Muscle of leg (tissue), 16 donors: ENCODE measurements at places on chromosomes 1 and 21. TPM values are rescaled to one million over a fixed set of nuclear protein-coding genes. Genes with fewer than 3 reads are reported as not detected.

DNA sequence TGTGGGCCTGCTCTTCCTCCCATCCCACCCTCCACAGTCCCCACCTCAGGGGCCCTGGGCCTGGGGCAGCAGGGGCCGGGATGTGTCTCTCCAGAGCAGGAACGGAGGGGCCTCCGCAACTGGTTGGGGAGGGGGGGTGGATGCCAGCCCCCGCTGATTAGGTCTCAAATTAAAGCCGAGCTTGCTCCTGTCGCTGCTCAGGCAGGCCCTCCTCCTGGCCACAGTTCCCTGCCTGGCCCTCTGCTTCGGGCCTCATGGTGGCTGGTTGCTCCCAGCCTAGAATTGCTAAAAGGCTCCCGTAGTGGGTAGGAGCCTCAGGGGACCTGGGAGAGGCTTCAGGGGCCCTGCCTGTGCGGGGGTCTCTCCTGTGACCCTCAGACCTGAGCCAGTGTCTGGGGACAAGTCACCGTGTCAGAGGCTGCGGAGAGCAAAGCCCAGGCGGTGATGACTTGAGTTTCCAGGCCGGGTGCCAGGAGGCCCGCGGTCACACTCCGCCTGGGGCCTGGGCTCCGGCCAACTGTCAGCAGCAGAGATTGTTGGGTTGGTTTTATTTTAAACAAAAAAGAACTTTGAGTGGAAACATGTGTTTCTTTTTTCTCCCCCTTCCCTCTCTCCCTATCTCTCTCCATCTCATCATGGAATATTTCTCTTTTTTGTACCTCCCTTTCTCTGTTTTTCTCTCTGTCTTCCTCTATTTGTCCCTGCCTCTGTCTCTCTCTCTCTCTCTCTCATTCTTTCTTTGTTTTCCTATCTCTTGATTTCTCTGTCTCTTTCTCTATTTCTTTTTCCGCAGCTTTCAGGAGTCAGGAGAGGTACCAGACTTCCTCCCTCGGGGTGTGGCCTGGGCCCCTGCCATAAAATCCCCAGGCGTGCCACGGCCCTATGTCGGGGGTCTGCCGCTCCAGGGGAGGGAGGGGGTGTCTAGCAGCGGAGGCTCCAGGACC lies 20.0 kb upstream of the EPHA2 start:
- no peak overlapping the region for H3K4me3 ChIP-seq
- no peaks in the 10 kb centered on the region for H3K36me3 ChIP-seq
- peaks cover 55% of the 10 kb centered on the region for H3K4me1 ChIP-seq
- H3K27me3 ChIP-seq, result no peaks in the 10 kb centered on the region
- peak; percentile 97 for DNase-seq
- peak overlapping the region; percentile 98 for H3K27ac ChIP-seq

DNA sequence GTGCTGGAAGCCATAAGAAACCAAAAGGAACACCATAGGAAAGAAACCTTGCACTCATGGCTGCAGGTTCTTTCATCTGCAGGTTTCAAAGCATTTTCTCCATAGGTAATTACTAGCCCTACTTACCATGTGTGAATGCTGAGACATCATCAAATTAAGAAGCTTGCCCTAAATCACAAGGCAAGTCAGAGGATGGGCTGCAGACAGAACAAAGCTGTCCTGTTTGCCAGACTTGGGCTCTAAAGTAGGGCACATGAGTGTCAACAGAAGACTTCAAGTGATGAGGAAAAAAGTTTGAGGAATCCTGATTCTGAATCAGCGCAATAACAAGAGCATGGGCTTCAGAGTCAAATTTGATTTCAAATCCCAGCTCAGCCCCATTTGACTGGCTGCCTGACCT lies 5.8 kb upstream of the EPS15 start:
- H3K4me1 ChIP-seq, result no peaks in the 10 kb centered on the region
- no peak overlapping the region for H3K27ac ChIP-seq
- no peaks in the 10 kb centered on the region for H3K27me3 ChIP-seq
- H3K4me3 ChIP-seq, result no peak overlapping the region

GRCh38 chr1:226349801-226350518 lies 41.0 kb upstream of the LIN9 start:
- no peaks in the 10 kb centered on the region for H3K27me3 ChIP-seq
- no peak overlapping the region for H3K4me3 ChIP-seq
- peaks cover 32% of the 10 kb centered on the region for H3K4me1 ChIP-seq

GRCh38 chr1:92218559-92218958 lies 844 bp downstream of the C1orf146 start:
- DNase-seq, result no peak
- H3K4me1 ChIP-seq, result no peaks in the 10 kb centered on the region
- H3K27me3 ChIP-seq, result no peaks in the 10 kb centered on the region
- H3K36me3 ChIP-seq, result no peaks in the 10 kb centered on the region
- no peak overlapping the region for H3K27ac ChIP-seq
- H3K4me3 ChIP-seq, result no peak overlapping the region

GRCh38 chr1:153832293-153832692 lies 57.1 kb downstream of the SLC27A3 start:
- H3K27ac ChIP-seq, result no peak overlapping the region
- no peak for DNase-seq
- H3K4me3 ChIP-seq, result no peak overlapping the region
- no peaks in the 10 kb centered on the region for H3K27me3 ChIP-seq

DNA sequence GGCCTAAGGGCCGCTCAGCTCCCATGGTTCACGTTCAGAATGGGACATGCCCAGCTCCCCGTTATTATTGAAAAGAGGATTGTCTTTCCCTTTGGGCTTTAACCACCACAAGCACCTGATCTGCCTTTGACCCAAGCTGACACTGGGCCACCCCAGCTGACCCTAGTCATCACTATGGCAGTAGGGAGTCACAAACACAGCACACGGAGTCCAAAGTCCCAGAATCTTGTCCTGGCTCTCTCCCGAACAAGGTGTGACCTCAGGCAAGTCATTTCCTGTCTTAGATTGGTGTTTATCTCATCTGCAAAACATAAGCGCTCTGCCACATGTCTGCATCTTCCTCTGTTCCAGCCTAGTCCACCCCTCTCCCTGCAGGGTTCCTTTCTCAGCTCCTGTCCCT lies 31.5 kb downstream of the IGFN1 start:
- H3K27me3 ChIP-seq, result peaks cover 2% of the 10 kb centered on the region
- H3K27ac ChIP-seq, result no peak overlapping the region
- no peak overlapping the region for H3K4me3 ChIP-seq
- DNase-seq, result no peak

GRCh38 chr1:162541619-162542141 lies 19.8 kb upstream of the UAP1 start:
- H3K27ac ChIP-seq, result peak overlapping the region; percentile 52
- H3K36me3 ChIP-seq, result no peaks in the 10 kb centered on the region
- peaks cover 3% of the 10 kb centered on the region for H3K4me1 ChIP-seq
- H3K4me3 ChIP-seq, result no peak overlapping the region
- peak; percentile 95 for DNase-seq

DNA sequence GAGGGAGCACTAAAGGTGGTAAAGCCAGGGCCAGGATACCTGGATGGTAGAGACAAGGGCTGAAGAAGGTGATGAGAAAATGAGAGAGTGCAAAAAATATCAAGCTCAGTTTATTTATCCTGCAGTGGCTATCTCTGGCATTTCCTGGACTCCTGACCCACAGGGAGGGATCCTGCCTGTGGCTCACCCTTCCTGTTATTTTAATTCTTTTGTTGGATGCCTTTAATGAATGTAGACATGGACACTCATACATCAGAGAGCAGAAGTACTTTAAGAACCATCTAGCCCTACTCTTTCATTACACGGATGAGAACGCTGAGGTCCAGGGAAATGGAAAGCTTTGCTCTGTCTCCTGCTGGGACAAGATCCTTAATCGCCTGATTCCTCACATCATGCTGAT lies 20.6 kb downstream of the JUN start:
- no peak overlapping the region for H3K4me3 ChIP-seq
- no peak for DNase-seq
- H3K27ac ChIP-seq, result no peak overlapping the region
- no peaks in the 10 kb centered on the region for H3K36me3 ChIP-seq
- H3K4me1 ChIP-seq, result no peaks in the 10 kb centered on the region

DNA sequence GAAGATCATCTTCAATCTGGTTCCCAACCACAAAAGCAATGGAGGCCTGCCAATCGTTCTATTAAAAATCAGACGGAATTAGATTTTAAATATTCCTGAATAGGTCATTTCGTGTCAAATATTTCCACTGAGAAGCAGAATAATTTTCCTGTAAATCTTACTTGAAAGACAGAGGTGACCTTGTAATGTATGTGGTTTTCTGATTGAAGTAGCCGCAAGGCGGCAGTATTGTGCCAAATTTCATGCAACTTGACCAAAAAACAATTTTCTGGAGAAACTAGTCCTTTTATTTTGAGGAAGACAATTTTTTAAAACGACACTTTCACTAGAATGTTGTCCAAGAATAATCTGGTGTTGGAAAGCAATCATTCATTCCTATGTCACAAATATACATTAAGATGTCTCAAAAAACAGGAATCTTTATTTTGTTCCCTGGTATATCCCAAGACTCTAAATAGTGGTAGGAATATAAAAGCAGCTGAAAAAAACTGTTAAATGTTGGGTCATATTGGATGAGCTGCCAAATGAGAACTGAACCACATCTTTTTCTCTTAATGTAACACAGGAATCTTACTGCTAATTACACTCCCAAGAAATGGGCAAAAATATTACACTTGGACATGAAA lies 33.6 kb downstream of the SPAG17 start:
- peak; percentile 89 for DNase-seq
- peaks cover 2% of the 10 kb centered on the region for H3K4me1 ChIP-seq
- no peak overlapping the region for H3K27ac ChIP-seq
- no peak overlapping the region for H3K4me3 ChIP-seq
- H3K36me3 ChIP-seq, result no peaks in the 10 kb centered on the region
- H3K27me3 ChIP-seq, result no peaks in the 10 kb centered on the region

- no peaks in the 10 kb centered on the region for H3K36me3 ChIP-seq
- peaks cover 65% of the 10 kb centered on the region for H3K4me1 ChIP-seq
- H3K4me3 ChIP-seq, result peak overlapping the region; percentile 56
These were observed 548 bp downstream of the KCNN3 start for GRCh38 chr1:154869351-154870114.

DNA sequence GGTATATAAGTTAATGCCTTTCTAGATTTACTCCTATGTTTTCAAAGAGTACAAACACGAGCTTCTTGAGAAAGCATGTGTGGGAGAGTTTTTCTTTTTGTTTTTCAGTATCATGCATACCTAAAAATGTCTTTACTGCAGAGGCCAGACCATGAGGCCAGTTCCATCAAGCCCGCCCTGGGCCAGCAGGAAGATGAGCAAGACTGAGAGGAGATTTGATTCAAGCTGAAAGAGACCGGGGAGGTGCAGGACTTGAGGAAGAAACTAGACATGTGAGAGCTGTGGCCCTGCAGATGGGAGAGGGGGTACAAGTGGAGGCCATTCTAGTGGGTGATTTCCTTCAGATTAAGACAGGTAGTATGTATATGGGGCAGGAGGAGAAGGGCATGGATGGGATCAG lies 33.4 kb upstream of the NTPCR start:
- no peak for DNase-seq
- no peak overlapping the region for H3K27ac ChIP-seq
- H3K4me1 ChIP-seq, result no peaks in the 10 kb centered on the region
- H3K27me3 ChIP-seq, result no peaks in the 10 kb centered on the region
- H3K36me3 ChIP-seq, result no peaks in the 10 kb centered on the region

GRCh38 chr1:98963064-98963758 lies 41.5 kb downstream of the PLPPR5 start:
- no peak overlapping the region for H3K27ac ChIP-seq
- peak; percentile 16 for DNase-seq
- no peaks in the 10 kb centered on the region for H3K27me3 ChIP-seq

- H3K27ac ChIP-seq, result no peak overlapping the region
- no peak for DNase-seq
- no peaks in the 10 kb centered on the region for H3K4me1 ChIP-seq
These were observed 221.3 kb upstream of the DMRTA2 start for GRCh38 chr1:50644447-50645105.

The PLXNA2 gene
- 34.0 TPM for polyA plus RNA-seq

The HES3 gene
- polyA plus RNA-seq, result not detected

The PTP4A2 gene
- 203 TPM for polyA plus RNA-seq

The SPRR2B gene
- not detected for polyA plus RNA-seq

The RIPPLY3 gene
- polyA plus RNA-seq, result 0.19 TPM

The EBNA1BP2 gene
- 39.9 TPM for polyA plus RNA-seq

The KRTAP7-1 gene
- polyA plus RNA-seq, result not detected

The DFFA gene
- polyA plus RNA-seq, result 21.4 TPM

The CD1D gene
- polyA plus RNA-seq, result 1.9 TPM
